ENCODE measurements at places on chromosomes 4 and X.
A peak's percentile ranks its signal among the peaks of the same experiment; 100 is the strongest.

DNA sequence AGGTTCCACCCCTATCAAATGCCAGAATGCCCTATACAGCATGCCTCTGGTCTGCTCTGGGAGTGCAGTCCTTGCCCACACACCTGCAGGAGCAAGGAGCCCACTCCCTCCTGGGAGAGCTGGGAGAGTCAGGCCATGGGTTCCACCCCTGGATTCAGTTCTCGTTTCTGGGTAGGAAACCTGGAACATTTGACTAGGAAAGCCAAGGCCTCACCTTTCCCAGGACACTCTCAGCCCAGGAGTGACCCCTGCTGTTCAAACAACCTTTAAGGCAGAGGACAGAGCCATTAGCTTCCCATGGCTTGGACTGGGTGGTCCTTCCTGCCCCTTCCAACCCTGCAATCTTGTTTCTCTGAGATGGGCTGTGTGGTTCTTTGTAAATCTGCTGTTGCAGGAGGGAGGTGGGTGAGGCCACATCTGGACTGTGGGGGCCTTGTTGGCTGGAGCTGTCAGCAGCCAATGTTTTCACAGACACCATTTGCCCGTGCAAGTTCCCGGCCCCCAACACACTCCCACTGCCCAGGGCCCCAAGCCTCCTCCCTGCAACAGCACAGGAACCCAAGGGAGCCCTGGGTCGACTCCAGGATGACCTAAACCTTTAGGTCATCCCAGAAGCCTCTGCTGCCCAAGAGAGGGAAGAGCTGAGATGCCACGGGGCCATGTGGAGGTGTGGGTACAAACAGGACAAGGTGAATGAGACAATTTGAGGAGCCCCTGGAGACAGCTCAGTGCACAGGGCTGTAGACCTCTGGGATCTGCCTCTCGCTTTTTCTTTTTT lies 104.4 kb downstream of the PJA1 start:
- DNase-seq = no peak

DNA sequence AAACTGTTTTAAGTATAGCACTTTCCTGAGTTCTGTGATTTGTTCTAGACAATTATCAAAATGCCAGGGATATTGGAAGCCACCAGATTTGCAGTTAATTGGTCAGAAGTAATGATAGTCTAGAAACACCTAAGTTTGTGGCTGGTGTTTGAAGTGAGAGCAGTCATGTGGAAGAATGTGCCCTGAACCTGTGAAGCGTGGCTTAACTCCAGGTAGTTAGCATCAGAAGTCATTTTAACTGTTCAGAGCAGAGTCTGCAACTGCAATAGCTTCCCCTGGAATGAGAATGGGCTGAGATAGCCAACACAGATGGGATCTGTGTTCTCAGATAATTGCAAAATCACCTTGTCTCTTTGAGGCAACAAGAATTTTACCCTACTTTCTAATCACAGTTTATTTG lies 255.1 kb upstream of the GK2 start:
- no peak for DNase-seq

GRCh38 chrX:68146054-68146453 lies 287.2 kb downstream of the OPHN1 start:
- DNase-seq = peak; percentile 23

GRCh38 chr4:174334628-174335027 lies 50.9 kb downstream of the CEP44 start:
- no peak for DNase-seq

DNA sequence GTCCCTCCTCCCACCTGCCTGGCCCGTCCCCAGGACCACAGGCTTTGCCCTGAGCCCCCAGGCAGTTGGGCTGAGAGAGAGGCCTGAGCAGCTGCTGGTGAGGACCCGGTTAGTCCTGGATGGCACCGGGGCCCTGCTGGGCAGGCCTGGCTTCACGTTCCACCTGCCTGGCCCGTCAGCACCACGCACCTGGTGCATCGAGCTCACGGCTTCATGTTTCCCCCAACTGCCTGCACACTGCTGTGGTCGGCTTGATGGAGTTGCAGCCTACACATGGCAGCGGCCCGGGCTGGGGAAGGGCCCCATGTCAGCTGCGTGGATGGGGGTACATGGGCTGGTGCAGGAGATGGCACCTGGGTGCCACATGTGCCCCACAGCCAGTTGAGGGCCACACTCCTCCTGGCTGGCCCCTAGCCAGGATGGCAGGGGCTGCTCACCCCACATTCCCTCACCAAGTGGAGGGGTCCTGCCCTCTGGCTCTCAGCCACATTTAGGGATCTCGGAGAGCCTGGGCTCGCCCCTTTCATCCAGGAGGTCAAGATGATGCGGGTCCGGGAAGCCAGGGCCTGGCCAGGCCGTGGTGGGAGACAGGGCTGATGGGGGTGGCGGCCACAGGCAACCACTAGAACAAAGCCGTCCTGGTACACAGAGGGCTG lies 28.5 kb downstream of the NKX1-1 start:
- no peak for DNase-seq

DNA sequence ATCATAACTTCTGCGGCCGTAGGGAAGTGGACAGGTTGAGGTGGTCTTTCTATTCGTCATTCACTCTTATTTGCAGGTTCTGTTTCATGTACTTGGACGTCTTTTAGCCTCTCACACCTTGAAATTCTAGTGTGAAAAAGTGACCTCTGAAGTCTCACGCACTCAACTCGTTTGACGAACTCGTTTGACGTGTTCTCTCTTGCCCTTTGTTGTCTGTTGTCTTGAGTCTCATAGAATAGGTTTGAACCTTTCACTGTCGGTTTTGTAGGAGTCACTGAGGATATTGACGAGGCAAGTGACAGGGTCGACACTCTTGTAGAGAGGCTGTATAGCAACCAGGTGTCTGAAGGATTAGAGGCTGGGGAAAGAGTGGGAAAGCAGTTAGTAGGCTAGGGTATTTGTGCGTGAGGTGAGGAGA lies 1.1 kb upstream of the PGRMC2 start:
- DNase-seq = no peak

DNA sequence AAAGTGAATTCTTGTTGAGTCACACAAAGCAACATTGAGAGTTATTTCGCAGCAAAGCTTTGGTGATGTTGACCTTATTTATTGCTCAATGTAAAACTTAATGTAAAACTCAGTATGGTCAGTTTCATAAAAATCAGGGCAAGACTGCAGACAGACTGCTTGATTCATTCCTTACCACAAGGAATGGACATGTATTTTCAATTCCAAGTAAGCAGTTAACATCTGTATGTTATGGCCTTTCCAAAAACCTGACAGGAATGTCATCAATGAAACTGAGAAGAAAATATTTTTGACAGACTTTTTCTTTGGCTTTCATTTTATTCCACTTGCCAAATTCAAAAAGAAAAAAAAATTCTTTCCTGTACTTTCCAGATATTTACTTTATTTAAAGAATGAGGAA lies 488.3 kb downstream of the ANKRD50 start:
- no peak for DNase-seq

DNA sequence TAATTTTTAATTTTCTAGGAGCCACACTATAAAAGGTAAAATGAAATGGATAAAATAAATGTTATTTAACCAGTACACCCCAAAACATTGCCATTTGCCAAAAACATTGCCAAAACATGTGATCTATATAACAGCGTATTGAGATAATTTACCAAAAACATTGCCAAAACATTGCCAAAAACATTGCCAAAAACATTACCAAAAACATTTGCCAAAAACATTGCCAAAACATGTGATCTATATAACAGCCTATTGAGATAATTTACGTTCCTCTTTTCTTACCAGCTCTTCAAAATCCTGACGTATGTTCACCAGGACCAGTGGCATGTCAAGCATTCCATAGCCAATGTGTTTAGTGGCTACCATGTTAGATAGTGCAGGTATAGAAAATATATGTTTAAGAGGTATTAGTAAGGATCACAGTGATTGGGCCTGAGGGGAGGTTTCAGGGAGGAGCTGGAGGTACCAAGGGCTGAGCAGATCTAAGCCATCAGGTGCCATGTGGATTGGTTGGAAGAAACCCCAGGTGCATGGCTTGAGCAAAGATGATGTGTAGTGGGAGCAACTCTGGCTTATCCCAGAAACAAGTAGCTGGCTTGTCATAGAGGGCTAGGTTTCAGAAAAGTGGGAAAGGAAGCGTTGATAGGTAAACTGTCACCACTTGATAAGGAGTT lies 42.6 kb downstream of the RAPGEF2 start:
- DNase-seq = no peak

- DNase-seq = no peak
Measured at GRCh38 chr4:7587433-7588405, 153.0 kb upstream of the PSAPL1 start.

Measured in stromal cell of bone marrow (primary cell).